Vein endothelial cell (primary cell): ENCODE measurements at places on chromosomes 3 and 15. TPM values are rescaled to one million over a fixed set of nuclear protein-coding genes. Genes with fewer than 3 reads are reported as not detected.

TEX55 gene
- total RNA-seq: not detected in 2 replicates

PRICKLE2 gene
- 2.0 and 3.8 TPM in 2 replicates for total RNA-seq

C3orf52 gene
- total RNA-seq: 5.9 and 6.4 TPM in 2 replicates

C15orf62 gene
- 0.65 and 1.4 TPM in 2 replicates for total RNA-seq

SRGAP3 gene
- total RNA-seq: 0.29 and 0.98 TPM in 2 replicates

CHDH gene
- 0.10 TPM in 1 of 2 replicates, not detected in the other for total RNA-seq

FANCD2OS gene
- total RNA-seq: not detected in 2 replicates

WDR53 gene
- total RNA-seq: 6.0 and 6.2 TPM in 2 replicates
